Gastrocnemius medialis (tissue), 4 donors: ENCODE measurements at places on chromosomes 6 and 20.

DNA sequence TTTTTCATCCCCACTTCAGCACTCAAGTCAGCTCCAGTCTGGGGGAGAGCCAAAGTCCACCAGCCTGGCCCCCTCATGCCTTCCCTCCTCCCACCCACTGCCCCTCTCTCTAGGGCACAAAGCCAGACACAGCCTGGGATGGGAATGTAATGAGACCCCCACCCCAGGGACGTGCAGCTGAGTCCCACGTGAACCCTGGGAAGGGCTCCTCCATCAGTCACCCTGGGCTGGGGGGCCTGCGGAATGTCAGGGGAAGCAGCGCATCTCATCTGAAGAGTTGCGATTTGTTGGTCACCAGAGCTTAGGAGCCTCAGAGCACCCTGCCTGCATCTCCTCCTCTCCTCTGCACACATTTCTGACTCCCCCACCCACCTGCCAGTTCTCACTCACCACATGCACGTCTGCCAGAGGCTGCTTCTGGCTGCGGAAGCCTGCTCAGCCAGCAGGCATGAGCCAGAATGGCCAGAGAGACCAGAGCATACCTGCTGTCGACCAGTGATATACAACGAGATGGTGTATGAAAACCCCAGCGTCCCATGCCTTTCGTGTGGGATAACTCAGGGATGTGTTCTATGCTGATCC, 167.1 kb upstream of the TOP1 start:
- DNase-seq, result no peak

GRCh38 chr6:17059022-17059421, 42.8 kb upstream of the STMND1 start:
- no peak for DNase-seq

DNA sequence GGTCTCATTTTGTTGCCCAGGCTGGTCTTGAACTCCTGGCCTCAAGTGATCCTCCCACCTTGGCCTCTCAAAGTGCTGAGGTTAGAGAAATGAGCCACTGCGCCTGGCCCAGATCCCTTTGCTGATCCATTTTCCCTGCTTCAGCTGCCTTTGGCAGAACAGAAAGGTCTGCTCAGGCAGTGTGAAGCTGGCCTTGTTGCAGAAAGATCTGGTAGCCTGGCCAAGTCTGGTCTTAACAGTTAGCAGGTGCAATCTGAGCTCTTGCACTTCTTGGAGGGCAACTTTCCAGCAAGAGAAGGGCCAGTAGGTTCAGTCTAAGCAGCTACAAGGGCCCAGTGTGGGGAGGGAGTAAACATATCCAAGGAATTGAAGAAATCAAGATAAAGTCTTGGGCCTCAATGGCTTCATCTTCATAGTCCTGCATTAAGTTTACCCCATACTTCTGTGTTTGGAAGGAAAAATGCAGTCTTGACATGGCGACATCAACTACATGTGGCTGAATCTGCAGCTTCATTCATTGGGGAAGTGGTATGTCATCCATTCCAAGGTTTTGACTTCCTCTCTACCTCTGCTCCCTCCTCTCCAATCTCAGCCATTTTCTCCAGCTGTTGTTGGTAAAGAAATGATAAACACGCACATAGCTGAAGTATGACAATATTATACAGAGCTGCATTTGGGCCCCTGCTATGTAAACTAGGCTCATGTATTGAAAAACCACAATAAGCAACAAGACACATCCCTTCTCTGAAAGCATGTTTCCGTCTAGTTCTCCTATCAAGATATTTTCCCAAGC, 39.0 kb upstream of the NEDD9 start:
- no peak for DNase-seq

DNA sequence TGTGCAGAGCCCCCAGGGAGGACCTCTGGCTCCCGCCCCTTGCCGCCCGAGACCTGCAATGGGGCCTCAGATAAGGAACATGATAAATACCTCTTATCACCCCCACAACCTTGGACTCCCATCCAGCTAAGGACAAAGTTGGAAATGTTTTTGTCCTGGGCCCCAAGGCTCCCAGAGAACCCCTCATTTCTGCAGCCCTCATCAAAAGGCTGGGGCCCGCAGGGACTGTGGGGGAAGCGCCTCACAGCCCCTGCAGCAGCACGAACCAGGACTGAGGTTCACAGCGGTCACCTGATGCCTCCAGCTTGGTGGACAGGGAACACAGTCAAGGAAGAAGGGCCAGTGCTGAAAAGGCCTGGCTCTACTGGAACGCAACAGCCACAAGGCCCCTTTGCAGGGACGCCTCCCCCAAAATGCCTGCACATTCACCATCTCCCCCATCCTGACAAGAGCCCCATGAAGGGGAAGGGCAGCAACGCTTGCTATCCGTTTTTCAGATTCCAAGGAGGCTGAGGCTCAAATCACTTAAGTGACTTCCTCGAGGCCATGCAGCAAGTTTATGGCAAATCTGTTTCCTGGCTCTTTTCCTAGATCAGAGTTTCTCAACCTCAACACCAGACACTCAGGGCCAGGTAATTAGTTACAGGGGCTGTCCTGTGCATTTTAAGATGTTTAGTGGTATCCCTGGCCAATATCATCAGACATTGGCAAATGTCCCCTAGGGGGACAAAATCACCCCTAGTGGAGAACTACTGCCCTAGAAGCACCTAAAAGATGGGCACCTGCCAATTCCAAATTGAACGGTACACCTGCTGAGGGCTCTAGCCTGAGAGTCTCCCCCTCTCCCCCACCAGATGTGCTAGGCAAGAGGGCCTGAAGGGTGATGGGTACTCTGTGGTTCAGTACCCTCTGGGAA, 10.6 kb downstream of the TFEB start:
- DNase-seq, result no peak

GRCh38 chr6:42766163-42766670, 15.6 kb upstream of the BICRAL start:
- peak; percentile 39 for DNase-seq

- no peak for DNase-seq
These were observed 117.0 kb downstream of the PCSK2 start for GRCh38 chr20:17343656-17344452.

- no peak for DNase-seq
These were observed 10.3 kb upstream of the VAPB start for GRCh38 chr20:58378704-58379103.

DNA sequence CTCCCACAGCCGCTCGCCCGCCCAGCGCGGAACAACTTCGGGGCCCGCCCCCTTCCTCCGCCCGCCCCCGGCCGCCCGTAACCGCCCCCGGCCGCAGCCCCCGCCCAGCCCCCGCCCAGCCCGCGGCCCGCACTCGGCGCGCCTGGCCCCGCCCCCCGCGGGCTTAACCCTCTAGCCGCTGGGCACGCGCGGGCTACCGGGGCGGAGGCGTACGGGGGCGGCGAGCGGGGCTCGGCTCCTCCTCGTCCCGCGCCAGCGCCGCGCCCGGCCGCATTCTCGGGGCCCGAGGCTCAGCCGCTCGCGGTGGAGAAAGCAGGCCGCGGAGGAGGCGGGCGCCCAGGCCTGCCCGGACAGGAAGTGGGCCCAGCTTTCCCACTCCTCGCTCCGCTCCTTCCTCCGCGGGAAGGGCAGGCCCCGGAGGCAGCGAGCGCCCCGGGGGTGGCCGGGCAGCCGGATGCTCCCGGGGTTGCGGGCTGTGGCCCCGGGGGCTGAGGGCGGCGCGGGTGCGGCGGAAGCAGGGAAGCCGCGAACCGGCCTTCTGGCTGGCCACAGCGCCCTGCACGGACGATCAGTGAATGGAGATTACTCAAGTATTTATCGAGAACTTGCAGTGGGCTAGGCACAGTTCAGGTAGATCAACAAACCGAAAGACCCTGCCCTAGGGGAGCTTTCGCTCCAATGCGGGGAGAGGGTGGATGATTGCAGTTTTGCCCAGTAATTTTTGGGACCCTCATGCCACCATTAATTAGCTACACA, at the start of gene TRAM2:
TSS of gene TRAM2 (minus strand) at position 39 of the 756 bp plus-strand sequence. CDS start 145 bp downstream, outside the sequence.
- DNase-seq, result peak; percentile 69

DNA sequence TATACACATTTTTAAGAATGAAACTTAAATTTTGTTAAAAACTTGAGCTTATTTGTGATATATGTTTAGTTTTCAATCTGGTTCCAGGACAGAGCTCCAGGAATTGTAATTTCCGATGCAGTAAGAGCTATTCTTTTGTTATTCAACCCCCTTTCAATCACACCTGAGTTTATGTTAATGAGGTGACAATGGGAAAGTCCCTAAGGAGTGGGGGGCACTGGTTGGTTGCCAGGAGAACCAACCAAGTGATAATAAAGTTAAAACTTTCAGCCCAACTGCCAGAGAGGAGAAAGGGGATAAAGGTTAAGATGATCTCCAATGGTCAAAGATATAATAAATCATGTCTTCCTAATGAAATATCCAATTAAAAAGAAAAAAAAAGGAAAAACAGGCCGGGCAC, 19.8 kb downstream of the MDN1 start:
- no peak for DNase-seq

DNA sequence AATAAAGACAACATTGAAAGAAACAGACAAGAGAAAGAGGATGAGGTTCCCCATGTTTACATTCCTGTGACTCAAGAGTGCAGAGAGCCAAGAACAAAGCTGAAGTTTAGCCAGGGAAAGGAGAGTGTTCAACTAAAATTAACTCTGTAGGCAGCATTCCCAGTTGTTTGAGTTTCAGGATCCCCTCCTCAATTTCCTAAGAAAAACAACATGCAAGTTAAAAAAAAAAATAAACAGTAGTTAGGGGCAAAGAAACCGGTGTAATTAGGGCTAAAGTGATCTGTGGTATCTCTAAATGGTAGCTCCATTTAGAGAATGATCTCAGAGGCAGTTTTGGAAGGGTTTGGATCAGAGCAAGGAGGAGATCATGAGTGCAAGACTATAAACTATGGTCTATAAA, 30.9 kb upstream of the RAB23 start:
- no peak for DNase-seq

DNA sequence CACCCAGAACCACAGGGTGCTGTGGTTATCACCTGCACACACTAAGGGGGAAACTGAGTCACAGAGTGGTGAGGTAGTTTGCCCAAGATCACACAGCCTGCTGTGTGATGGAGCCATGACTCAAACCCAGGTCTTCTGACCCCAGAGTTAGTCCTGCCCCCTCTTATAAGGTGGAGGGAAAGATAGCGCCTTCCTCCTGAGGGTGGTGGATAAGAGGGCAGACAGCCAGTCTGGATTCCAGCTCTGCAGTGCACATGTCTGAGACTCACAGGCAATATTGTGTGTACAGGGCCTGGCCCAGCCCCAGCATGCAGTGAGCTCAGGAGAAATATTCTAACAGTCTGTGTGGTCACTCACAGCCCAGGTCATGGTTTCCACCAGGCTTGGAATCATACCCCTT, 393.7 kb downstream of the CDH4 start:
- DNase-seq, result no peak

DNA sequence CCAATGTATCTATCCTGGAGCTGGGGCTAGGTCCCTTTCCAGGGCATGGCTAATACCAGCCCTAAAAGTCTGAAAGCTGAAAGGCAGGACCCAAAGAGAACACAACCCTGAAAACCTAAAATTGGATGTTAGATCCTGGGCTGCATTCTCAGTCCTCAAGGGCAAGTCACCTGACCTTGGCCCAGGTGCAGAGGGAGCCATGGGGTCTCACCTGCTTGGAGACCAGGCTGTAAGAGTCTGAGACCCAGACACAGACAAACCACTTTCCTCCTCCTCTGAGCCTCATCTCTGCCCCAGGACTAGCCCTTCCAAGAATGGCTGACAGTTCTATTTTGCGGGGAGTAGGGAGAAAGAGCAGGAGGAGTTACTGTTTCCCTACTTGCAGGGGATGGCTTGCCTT, 60.0 kb downstream of the EFCAB8 start:
- no peak for DNase-seq

- no peak for DNase-seq
These were observed 181.2 kb downstream of the ISM1 start for GRCh38 chr20:13402171-13402760.

GRCh38 chr20:48626226-48626937, 201.4 kb downstream of the PREX1 start:
- no peak for DNase-seq

DNA sequence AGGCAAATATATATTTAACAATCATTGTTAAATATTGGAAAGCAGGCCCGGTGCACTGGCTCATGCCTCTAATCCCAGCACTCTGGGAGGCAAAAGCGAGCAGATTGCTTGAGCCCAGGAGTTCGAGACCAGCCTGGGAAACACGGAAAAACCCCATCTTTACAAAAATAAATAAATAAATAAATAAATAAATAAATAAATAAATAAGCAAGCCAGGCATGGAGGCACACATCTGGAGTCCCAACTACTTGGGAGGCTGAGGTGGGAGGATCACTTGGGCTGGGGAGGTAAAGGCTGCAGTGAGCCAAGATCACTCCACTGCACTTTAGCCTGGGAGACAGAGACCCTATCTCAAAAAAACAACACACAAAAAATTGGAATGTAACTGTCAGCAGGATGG, 53.7 kb downstream of the ZFP64 start:
- DNase-seq, result no peak

GRCh38 chr6:144724818-144725217, 439.7 kb downstream of the UTRN start:
- no peak for DNase-seq

GRCh38 chr6:167817729-167818128, 9.0 kb upstream of the AFDN start:
- DNase-seq, result no peak

GRCh38 chr6:110415086-110415916, at the start of gene DDO:
DDO (minus strand) TSS chr6:110415575; CDS start chr6:110413462, 2,113 bp downstream.
- DNase-seq, result peak; percentile 96

DNA sequence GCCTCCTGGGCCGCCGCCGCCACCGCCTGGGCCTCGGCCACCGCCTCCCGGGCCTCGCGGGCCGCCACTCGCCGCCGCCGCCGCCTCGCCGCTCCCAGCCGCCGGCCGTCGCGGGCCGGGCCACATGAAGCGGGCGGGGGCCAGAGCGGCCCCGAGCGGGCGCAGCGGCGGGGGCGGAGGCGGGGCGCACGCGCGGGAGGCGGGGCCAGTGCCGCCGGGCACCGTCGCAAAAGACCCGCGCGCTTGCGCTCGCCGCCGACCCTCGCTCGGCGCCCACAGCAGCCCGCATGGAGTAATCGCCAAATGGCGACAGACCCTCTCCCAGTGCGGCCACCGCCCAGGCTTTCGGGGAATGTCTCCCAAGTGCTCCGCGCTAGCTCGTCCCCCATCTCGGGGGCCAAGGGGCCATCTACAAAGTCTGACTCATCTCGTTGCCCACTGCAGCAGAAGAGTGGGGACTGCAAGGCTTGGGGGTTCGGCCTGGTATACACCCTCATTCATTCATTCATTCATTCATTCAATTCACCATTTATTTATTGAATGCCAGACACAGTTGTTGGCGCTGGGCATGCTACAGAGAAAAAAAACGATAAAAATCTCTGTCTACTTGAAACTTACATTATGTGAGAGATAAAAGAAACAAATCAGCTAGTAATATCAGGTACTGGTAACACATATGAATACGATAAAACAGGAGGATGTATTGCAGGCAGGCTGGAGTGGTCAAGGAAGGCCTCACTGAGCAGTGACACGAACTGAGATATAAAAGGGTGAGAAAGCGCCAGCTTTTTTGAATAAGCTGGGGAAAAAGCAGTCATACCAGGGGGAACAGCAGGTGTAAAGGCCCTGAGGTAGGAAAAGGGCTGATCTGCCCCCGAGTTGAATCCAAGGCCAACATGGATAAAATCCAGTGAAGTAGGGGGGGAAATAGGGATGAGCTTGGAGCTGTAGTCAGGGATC, at the start of gene B4GALT5:
TSS of gene B4GALT5 (minus strand) at position 126 of the 960 bp plus-strand sequence. CDS start 188 bp downstream, outside the sequence.
- peak; percentile 27 for DNase-seq

- no peak for DNase-seq
These were observed 396.1 kb upstream of the SULF2 start for GRCh38 chr20:48181261-48181935.
